ENCODE measurements at places on chromosomes 11 and 22.

- no peak for DNase-seq
Measured at GRCh38 chr11:130612291-130612851, 163.9 kb downstream of the ADAMTS15 start.

DNA sequence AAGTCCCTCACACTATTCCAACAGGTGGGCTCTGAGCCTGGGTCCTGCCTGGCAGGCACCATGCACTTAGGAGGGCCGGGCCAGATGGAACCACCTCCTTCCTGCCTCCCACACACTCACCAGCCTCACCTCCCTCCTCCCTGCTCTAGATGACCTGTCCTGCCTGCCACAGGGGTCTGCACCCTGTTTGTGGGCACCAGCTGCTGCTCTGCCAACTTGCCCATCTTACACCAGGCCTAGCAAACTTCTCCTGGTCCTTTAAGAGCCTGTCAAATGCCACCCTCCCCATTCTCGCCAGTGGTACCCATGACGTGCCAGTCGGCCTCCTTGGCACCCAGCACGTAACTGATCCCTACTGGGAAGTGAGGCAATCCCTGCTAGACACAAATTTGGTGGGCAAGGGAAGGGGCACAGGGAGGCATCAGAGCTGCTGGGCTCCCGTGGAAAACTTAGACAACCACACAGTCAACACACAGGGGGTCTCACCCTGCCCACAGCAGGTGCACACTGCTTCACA lies 3.1 kb downstream of the MOB2 start:
- no peak for DNase-seq

- DNase-seq = no peak
Measured at GRCh38 chr11:66904981-66905521, 48.2 kb downstream of the LRFN4 start.

DNA sequence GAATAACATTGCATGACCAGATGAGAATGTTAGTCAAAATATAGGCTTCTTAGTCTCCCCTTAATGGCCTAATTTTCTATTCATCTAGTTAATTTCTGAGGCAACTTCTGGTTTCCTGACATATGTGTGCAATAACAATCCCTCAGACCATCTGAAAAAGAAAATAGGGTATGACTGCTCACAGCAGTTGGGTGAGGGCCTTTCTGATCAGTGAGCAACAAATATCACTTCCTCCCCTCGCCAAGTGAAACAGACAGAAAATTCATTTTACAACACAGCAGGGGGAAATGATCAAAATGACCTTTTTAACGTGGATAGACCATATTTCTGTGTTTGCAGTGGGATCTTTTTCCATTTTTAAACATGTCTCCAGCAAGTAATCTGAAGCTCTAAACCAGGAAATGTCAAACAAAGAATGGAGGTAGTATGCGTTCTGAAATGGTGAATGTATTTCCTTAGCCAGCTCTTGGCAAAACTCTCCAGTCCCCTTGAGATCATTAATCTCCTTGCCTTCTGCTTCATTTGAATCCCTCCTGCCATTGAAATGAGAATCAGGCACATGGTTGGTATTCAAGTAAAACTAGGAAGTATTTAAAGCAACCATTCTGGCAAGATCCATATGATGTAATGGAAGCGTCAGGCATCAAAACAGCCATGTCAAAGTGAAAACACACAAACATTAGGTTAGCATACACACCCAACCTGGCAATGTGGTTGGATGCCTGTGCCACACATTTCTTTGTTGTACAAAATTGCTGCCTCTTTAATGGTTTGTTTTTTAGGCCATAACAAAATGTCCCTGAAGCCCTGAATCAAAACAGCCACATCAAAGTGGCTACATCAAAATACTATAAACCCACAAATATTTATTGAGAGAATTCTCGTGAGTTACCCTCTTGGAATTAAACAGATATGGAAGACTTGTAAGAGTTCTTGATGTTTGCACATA lies 100.1 kb downstream of the SLC1A2 start:
- no peak for DNase-seq

DNA sequence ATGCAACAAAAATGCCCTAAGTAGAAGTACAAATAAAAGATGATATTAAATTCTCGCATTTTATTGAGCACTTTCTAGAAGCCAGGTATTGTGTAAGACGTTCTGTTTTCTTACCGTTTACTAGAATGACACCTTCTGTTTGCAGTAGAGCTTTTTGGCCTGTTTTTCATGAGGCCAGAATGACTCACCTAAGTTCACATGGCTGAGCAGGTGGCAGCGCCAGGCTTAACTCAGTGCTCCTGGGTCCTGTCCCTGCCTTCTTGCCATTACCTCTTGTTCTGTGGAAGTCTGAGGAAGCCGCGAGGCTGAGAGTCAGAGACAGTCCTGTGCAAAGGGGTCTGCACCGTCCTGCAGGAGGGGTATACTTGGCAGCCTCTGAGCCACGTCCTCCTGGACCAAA lies 113.8 kb downstream of the ATXN10 start:
- DNase-seq = no peak

DNA sequence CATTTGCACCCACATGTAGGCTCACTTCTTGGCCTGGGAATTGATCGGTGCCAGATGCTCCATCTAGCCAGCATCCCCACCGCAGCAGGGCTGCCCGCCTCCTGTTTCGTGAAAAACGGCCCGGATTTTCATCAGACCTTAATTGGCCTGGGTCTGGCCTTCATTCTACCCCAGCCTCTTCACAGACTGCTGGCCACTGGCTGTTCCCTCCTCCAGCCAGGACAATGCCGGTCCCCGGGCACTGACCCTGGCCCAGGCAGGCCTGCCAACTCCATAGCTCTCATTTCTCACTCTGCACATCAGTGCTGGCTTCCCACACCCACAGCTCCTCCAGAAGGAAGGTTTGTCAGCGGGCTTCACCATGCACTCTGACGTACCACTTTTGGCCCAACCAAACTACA lies 27.9 kb downstream of the TIMP3 start:
- DNase-seq = no peak

GRCh38 chr11:70158201-70158600 lies 44.9 kb upstream of the FADD start:
- no peak for DNase-seq

DNA sequence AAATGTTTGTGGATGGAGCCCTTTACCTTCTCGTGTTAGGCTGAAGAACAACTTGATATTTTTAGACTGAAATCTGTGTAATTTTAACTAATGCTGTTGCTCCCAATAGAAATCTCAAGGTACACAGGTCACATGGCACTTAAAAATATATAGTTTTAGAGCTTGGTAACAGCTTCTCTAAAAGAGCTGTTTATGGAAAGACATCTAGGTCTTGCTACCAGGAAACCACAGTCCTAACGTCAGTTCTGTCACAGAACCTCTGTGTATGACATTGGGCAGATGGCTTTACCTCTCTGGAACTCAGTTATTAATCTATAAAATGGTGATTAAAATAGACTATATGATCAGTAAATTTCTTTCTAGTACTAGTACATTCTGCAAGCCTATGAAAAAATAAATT lies 35.4 kb downstream of the PAK1 start:
- no peak for DNase-seq
